ENCODE measurements at places on chromosomes 13 and 19. TPM values are rescaled to one million over a fixed set of nuclear protein-coding genes. Genes with fewer than 3 reads are reported as not detected.

The CASP14 gene
- total RNA-seq, result 0.12 TPM

The ZNF700 gene
- total RNA-seq, result 7.9 TPM

The CGB2 gene
- not detected for total RNA-seq

The ELSPBP1 gene
- not detected for total RNA-seq

The CRX gene
- not detected for total RNA-seq
